ENCODE measurements at places on chromosomes 6 and 20. TPM values are rescaled to one million over a fixed set of nuclear protein-coding genes. Genes with fewer than 3 reads are reported as not detected.

Gene C6orf58
- polyA plus RNA-seq: not detected

Gene ALDH8A1
- not detected for polyA plus RNA-seq

Gene FABP7
- polyA plus RNA-seq: 31.2 TPM

Gene SLC44A4
- polyA plus RNA-seq: 15.7 TPM

Gene BMP6
- 7.1 TPM for polyA plus RNA-seq

Gene RIPPLY2
- polyA plus RNA-seq: 14.6 TPM
